ENCODE measurements at places on chromosomes 11 and 22. TPM values are rescaled to one million over a fixed set of nuclear protein-coding genes. Genes with fewer than 3 reads are reported as not detected.

DNA sequence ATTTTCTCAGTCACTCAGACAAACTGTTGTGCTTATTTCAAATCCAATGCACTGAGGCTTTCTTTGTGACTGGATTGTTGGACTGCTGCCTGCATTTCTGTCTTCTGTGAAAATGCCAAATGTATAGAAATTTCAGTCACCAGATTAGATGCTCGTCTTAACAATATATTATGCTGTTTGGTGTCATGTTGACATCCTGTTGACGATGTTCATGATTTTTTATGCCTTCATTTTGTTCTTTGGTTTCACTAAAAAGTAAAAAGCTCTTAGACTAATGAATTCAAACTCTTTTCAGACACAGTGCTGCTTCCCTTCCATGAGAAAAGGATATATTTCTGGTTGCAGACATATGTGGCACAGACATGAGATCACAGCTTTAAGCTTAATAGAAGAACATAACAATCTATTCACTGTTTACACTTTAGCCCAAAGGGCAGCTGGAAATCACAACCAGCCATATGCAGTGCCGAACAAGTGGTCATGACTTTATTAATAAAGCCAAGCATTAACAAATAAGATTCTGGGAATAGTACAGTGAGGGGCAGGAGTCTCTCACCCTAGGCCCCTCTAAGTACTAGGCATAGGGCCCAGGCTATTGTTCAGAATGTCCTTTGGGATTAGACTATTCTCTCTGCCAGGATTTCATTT lies 9.4 kb upstream of the SOX6 start:
- no peaks in the 10 kb centered on the region for H3K4me1 ChIP-seq
- H3K27me3 ChIP-seq, result no peaks in the 10 kb centered on the region
- H3K27ac ChIP-seq, result no peak overlapping the region
- H3K36me3 ChIP-seq, result no peaks in the 10 kb centered on the region
- no peak for DNase-seq
- H3K4me3 ChIP-seq, result no peak overlapping the region

DNA sequence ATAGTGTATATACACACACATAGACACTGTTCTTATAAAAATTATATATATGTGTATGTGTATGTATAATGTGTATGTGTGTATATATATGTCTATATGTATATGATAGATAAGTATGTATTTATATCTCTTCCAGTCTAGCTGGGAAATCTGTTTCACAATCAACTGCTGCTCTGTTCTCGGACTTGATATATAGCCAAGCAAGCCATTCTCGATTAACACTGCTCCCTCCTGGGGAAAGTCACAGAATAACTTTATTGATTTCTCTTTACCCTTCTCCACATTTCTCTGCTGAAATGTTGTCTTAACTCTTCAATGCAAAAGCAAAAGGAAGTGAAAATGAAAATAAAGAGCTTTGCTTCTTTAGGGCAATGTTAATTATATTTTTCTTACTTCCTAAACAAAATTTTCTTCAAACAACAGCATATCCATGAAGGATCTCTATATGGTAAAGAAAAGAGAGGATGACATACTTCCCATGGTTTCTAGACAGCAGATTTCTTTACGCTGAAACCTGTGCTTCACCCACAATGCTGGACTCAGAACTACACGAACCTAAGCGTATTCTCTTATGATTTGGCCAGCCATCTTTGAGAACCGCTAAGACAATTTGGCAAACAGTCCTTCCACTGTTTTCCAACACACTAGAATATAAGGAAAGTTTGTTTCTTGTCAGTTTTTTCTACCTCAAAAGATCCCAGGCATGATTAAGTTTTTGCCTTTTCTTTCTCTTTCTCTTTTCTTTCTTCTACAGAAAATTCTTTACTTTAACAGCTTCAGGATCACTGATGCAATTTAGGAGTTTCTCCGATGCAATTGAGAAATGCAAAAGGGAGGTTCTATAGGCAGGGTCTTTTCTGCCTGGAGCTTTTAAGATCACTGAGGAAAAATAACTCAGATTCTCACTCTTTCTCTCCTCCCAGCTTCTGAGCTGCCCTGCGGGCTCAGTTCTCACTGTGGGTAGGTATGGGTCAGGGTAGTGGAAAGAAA lies 1.9 kb downstream of the BLID start:
- no peak overlapping the region for H3K4me3 ChIP-seq
- DNase-seq, result no peak
- H3K36me3 ChIP-seq, result no peaks in the 10 kb centered on the region
- peaks cover 7% of the 10 kb centered on the region for H3K4me1 ChIP-seq
- no peaks in the 10 kb centered on the region for H3K27me3 ChIP-seq

- no peaks in the 10 kb centered on the region for H3K27me3 ChIP-seq
- H3K4me1 ChIP-seq, result peaks cover 43% of the 10 kb centered on the region
- H3K27ac ChIP-seq, result peak within 1 kb of the TSS; percentile 71
- peaks cover 1% of the 10 kb centered on the region for H3K36me3 ChIP-seq
Measured at GRCh38 chr22:21952586-21953571, at the start of gene PPM1F. PPM1F (minus strand) TSS chr22:21952848; CDS start chr22:21946048, 6,800 bp downstream.

Gene UPK3A
- not detected for total RNA-seq

DNA sequence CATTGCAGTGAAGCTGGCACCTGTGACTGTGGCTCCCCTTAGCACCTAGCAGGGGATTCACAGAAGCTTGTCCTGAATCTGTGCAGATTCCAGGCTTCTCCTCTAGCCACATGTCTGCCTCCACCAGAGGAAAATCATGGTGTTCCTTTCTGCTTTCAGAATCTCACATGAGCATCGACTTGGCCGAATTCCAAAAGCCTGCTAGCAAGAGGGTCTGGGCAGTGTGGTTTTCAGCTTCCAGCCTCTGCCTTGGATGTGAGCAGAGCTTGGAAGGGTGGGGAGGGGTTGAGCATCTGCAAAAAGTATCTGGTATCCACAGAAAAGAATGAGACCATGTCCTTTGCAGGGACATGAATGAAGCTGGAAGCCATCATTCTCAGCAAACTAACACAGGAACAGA lies 911.1 kb downstream of the TBC1D22A start:
- H3K27me3 ChIP-seq, result no peaks in the 10 kb centered on the region
- H3K36me3 ChIP-seq, result no peaks in the 10 kb centered on the region
- H3K4me3 ChIP-seq, result no peak overlapping the region
- no peak overlapping the region for H3K27ac ChIP-seq
- no peaks in the 10 kb centered on the region for H3K4me1 ChIP-seq

Gene RELA
- 71.7 TPM for total RNA-seq

Gene SCGB1A1
- total RNA-seq, result not detected

DNA sequence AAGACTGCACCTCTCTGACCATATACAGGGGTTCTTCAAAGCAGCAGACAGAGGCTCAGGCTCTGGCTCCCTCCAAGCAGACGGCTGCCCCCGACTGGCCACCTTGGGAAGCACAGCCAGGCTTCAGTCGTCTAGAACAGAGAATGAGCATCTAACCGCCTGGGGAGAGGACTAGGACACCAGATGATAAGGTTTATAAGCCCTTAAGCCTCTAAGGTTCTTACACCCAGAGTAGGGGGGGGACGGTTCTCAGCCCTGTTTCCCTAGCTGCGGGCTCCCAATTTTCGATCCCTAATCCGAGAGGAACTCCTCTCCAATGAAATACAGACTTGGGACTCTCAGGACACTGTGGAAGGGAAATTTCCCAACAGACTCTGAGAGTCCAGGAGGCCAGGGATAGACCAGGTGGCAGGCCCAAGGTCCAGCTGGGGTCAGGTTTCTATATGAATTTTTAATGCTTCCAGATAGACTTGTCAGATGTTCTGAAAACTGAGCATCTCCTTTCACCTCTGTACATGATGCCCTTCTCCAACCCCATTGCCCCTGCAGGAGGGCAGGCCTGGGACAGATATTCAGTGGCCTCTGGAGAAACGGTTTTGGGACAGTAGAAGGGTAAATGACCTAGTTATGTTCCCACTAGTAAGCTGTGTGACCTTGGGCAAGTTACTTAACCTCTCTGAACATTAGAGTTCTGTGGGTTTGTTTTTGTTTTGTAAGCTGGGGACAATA lies 20.2 kb downstream of the RTN4RL2 start:
- DNase-seq, result no peak
- H3K27me3 ChIP-seq, result peaks cover 15% of the 10 kb centered on the region
- H3K4me1 ChIP-seq, result peaks cover 43% of the 10 kb centered on the region
- peaks cover 14% of the 10 kb centered on the region for H3K36me3 ChIP-seq
- H3K27ac ChIP-seq, result no peak overlapping the region

Gene LYVE1
- total RNA-seq, result 8.7 TPM

- DNase-seq, result no peak
- peak overlapping the region; percentile 38 for H3K4me3 ChIP-seq
- no peaks in the 10 kb centered on the region for H3K36me3 ChIP-seq
Measured at GRCh38 chr11:118914178-118914918, 11.4 kb downstream of the BCL9L start.

- no peaks in the 10 kb centered on the region for H3K36me3 ChIP-seq
- H3K4me3 ChIP-seq, result peak overlapping the region; percentile 68
- peak; percentile 90 for DNase-seq
- H3K4me1 ChIP-seq, result peaks cover 57% of the 10 kb centered on the region
- H3K27ac ChIP-seq, result peak overlapping the region; percentile 84
- H3K27me3 ChIP-seq, result no peaks in the 10 kb centered on the region
Measured at GRCh38 chr22:20857838-20858614, 585 bp downstream of the PI4KA start.

DNA sequence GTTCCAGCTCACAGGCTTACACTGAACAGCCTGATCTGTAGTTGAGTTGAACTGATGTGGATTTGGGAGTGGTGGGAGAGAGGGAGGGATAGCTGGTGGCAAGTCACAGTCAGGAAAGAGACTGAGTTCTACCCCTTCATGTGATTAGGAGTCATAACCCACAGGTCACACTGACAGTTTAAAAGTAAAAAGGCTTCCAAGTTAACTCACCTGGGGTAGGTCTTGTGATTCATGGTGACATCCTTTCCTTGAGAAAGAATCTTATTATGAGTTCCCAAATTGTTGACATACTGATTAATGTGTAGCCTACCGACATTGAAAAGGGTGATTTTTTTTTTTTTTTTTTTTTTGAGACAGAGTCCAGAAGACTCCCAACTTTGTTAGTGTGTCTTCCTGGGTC lies 5.4 kb downstream of the IZUMO1R start:
- H3K27me3 ChIP-seq, result no peaks in the 10 kb centered on the region
- no peaks in the 10 kb centered on the region for H3K36me3 ChIP-seq
- DNase-seq, result no peak
- H3K27ac ChIP-seq, result no peak overlapping the region

- no peak overlapping the region for H3K27ac ChIP-seq
- no peaks in the 10 kb centered on the region for H3K27me3 ChIP-seq
- peaks cover 13% of the 10 kb centered on the region for H3K4me1 ChIP-seq
Measured at GRCh38 chr22:25057013-25057881, 104.7 kb downstream of the KIAA1671 start.

DNA sequence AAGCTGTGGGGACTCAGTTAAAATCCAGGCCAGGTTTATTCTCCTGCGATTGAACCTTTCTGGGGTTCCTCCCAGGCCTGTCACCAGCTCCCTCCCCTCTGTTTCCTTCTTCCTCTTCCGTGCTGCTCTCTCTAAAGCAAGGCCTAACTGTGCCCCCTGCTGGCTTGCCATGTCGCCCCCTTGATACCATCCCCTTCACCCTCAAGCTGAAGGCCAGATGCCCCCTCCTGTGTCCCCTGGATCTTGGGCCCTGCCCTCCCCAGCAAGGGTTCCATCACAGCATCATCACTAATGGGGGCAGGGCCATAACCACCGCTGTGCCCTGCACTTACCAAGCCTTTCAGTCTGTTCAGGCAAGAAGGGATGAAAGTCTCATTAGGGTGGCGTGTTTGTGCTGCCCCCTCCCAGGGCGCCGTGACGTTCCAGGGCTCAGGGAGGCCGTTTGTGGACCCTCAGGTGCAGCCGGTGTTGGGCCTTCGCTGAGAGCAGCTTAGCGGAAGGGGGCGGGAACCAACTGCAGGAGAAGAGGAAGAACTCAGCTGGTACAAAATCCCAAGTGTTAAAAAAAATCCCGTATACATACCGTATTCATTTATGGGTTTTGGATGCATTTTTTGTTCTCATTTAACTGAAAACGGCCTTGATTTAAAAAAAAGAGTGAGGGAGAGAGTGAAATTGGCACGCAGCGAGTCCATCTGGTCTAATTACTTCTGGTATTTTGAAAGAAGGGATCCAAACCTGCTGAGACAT lies 69.9 kb downstream of the MPPED1 start:
- no peak overlapping the region for H3K4me3 ChIP-seq
- no peak for DNase-seq
- no peaks in the 10 kb centered on the region for H3K36me3 ChIP-seq
- peaks cover 6% of the 10 kb centered on the region for H3K27me3 ChIP-seq
- no peak overlapping the region for H3K27ac ChIP-seq
- H3K4me1 ChIP-seq, result no peaks in the 10 kb centered on the region

DNA sequence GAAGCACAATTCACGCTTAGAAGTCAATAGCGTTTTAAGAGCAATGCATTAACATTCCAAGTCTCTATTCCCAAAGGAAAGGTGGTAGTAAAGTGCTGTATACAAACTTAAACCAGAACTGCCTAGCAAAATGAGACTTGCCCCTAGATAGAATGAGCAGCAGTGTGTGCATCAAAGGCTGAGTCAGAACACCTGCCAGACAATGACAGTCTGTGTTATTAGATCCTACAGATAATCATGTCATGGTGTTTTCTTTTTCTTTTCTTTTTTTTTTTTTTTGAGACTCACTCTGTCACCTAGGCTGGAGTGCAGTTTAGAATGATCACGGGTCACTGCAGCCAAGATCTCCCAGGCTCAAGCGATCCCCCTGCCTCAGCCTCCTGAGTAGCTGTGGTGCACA lies 1.6 kb downstream of the RTCB start:
- H3K36me3 ChIP-seq, result peaks cover 33% of the 10 kb centered on the region
- H3K27ac ChIP-seq, result peak overlapping the region; percentile 86
- DNase-seq, result no peak
- H3K4me1 ChIP-seq, result peaks cover 27% of the 10 kb centered on the region
- peak overlapping the region; percentile 85 for H3K4me3 ChIP-seq
- no peaks in the 10 kb centered on the region for H3K27me3 ChIP-seq

All from suprapubic skin (tissue), 4 donors.